ENCODE measurements at places on chromosomes 5 and 9.
A peak's percentile ranks its signal among the peaks of the same experiment; 100 is the strongest.

GRCh38 chr9:27065288-27065687, 43.7 kb upstream of the TEK start:
- no peak for DNase-seq

DNA sequence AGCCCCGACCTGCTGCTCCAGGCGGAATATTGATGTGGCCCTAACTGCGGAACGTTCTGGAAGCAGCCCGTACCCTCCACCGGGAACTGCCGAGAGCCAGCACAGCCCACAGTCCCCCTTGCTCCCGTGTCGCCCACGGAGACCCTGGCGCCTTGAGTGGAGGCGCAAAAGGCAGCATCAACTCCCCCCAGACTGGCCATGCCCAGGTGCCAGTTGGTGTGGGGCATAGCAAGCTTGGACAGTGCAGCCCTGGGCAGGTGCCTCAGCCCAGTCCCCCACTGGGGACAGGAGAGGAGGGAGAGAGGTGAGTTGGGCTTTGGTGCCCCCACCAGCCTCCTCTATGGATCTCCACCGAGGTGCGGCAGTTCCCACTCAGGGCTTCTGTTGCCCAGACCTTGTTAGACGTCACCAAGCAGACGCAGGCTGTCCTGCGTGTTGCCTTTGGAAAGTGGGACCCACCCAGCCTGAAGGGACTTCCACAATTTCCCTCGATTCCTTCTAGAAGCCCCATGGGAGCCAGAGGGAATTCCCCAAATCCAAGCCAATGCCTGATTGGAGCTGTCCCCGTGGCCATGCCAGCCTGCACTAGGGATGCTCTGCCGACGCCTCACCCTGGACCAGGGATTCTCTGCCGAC, 19.8 kb upstream of the NRARP start:
- DNase-seq, result no peak

GRCh38 chr5:149262315-149262714, 9.3 kb upstream of the AFAP1L1 start:
- no peak for DNase-seq

DNA sequence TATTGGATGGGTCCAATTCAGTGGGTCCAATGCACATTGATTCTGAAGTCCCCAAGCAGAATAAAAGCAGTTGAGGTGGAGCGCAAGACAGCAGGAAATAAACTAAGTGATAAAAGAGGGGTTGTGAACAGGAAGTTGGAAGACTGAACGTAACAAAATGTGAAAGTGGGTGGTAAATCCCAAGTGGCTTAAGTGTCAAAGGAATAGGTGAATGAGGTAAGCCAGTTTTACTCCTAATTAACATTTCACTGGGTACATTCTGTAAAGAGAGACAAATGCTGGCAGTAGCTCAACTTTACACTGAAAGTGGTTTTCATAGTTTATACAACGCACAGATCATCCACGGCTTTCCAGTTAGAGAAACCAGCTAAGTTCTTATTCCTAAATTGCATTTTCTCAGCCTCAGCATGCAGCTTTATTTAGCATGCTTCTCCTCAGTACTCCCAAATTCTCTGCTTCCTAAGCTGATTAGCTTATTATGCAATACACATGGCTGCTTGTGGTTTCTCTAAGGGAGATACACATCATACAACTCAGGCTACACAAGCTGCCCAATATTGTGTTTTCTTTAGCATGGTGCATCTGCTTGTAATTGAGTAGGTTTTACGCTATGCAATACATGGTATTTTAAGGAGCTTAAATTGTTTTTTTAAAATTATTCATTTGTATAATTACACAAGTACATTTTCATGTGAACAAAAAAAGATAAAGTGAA, 34.2 kb upstream of the HSD17B4 start:
- DNase-seq, result peak; percentile 60

DNA sequence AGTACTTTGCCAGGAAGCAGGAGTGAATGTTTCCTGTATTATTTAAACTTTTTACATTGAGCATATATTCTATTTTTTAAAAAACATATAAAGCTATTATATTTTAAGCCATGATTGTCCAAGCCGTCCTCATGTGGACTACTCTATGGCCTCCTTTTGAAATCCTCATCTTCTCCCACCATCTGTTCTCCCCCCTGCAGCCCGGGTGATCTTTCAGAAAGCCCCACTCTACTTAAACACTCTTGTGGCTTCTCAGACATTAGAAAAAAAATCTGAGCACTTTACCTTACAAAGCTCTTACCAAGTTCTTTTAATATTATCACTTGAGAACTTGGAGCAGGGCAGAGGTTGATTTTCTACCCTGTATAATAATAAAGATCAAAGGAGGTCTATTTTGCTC, 95.4 kb downstream of the CAVIN4 start:
- no peak for DNase-seq

GRCh38 chr5:55226027-55226933, 835 bp downstream of the MCIDAS start:
- DNase-seq, result peak; percentile 58

GRCh38 chr9:131125038-131125287, 423 bp upstream of the NUP214 start:
- DNase-seq, result no peak

DNA sequence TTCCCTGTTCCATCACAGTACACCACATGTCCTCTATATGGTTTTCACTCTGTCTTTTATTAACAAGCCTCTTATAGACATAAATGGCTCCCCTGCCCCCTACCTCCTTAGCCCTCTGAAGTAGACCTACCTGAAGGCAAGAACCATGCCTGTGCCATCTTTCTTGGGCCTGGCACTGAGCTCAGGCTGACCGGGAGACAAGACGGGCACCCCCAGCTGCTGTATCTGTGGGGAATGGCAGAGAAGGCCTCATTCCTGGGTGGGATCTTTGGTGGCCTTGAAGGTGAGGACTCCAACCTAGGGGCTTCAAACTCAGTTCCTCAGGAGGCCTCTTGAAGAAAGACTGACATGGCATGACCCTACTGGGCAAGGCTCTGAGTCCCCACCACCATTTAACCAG, 109.9 kb downstream of the GABBR2 start:
- no peak for DNase-seq

- no peak for DNase-seq
Measured at GRCh38 chr9:5453673-5454072, 3.3 kb downstream of the CD274 start.

DNA sequence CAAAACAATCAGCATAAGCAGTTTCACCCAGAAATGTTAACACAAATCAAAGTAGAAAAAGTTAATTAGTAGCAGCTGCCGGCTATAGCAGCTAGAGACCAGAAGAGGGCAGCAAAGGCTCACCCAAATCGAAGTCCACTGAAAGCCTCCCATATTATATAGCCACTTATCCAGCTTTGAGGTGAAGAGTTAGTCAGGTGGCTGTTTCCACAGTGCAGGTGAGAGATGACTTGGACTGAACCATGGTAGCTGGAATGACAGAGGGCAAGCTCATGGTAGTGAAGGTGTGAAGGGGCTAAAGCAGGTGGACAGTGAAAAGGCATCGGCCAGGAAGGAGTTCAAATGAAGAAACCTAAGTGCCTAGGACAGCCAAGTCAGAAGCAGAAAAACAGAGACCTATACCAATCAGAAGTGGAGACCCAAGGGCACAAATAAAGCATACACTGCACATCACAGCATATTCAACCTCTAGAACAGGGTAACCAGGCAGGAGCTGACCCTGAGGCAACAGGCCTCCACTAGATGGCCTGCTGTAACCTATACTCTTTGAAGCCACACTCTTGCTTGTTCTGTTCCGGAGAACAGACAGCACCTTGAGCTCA, 7.2 kb upstream of the RNF38 start:
- DNase-seq, result peak; percentile 65

DNA sequence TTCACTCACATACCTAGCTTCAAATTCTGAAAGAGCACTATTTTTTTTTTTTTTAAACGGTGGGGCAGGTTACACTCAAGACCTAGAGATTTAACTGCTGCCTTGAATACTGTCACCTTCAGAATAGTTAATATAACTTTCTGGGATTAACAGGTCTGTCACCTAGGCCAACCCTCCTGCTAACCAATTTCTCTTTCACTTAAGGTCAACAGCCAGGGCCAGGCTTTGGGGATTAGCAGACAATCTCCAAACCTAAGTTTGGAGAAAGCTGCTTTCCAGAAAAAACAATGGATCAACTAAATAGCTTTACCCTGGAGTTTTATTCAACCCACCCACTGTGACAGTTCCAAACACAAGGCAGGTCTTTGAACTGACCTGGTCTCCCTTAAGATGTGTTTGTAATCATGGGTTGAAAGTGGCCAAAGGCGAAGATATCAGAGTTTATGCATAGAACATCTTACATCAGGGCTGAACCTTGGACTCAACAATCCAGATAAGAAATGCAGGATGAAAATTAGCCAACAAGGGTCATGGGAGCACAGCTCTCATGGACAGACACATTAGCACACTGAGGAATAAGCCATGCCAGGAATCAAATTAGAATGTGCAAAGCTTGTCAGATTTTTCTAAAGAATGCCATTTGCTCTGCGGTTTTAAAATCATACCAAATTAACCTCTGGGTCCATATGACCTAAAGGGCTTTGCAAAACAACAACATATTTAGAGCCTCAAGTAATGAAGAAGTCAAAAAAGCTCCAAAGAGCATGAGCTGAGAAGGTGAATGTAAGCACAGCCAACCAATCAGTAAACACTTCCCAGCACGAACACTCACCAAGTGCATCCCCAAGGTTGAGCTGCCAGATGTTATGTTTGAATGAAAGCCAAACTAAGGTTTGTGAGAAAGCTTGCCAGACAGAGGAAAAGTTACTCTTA, 538.5 kb upstream of the DMAC1 start:
- DNase-seq, result no peak

GRCh38 chr9:127786773-127787104, 905 bp downstream of the CDK9 start:
- DNase-seq, result peak; percentile 41
